ENCODE measurements at places on chromosomes 13 and 19. TPM values are rescaled to one million over a fixed set of nuclear protein-coding genes. Genes with fewer than 3 reads are reported as not detected.

DNA sequence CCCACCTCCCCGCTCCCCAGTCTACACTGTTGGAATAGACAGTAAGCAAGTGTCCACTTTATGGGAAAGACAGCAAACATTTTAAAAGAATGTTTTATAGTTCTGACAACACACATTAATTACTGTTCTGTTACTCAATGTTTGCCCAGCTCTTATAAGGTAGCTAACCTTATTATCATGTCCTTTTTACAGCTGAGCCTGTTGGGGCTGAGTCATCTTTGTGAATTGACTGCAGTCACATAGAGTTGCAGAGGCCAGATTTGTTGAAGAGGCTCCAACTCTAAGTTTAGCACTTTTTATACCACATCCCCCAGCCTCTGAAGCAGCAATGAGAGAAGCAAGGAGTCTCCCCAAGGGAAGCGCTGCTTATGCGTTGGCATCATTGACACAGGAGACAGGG is 76.2 kb downstream of the C13orf42 start:
- H3K27ac ChIP-seq, result no peak overlapping the region
- H3K4me1 ChIP-seq, result no peaks in the 10 kb centered on the region
- H3K4me3 ChIP-seq, result no peak overlapping the region
- no peaks in the 10 kb centered on the region for H3K36me3 ChIP-seq
- DNase-seq, result no peak
- no peaks in the 10 kb centered on the region for H3K27me3 ChIP-seq

Gene THSD8
- 1.5 TPM for total RNA-seq

Gene IGFL3
- total RNA-seq, result not detected

Gene HIF3A
- 64.1 TPM for total RNA-seq

Gene KCNN4
- total RNA-seq, result 3.6 TPM
